ENCODE measurements at places on chromosomes 2 and 18. TPM values are rescaled to one million over a fixed set of nuclear protein-coding genes. Genes with fewer than 3 reads are reported as not detected.

GRCh38 chr2:178397002-178397605 lies 53.9 kb downstream of the PRKRA start:
- H3K4me3 ChIP-seq = no peak overlapping the region
- H3K27ac ChIP-seq = no peak overlapping the region
- no peak for DNase-seq
- H3K4me1 ChIP-seq = no peaks in the 10 kb centered on the region

- H3K36me3 ChIP-seq = no peaks in the 10 kb centered on the region
- no peaks in the 10 kb centered on the region for H3K27me3 ChIP-seq
- H3K27ac ChIP-seq = no peak overlapping the region
- H3K4me3 ChIP-seq = no peak overlapping the region
These were observed 1019.6 kb upstream of the PIK3C3 start for GRCh38 chr18:40935423-40935822.

DNA sequence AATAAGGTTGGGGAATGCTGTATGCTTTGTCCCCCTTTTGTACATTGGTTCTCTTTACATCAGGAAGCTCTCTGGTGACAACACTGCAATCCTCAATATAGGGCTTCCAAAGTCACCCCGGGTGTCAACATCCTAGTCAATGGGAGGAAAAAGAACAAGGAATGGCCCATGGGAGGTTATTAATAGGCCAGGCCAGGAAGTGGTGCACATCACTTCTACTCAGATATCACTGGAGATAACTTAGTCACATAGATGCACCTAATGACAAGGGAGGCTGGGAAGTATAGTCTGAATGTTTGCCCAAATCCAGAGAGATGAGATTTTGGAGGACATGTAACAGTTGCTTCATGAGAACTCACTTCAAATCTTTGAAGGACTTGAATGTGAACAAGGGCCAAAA lies 274.7 kb downstream of the DYSF start:
- DNase-seq = no peak
- no peaks in the 10 kb centered on the region for H3K4me1 ChIP-seq
- no peak overlapping the region for H3K27ac ChIP-seq
- H3K36me3 ChIP-seq = no peaks in the 10 kb centered on the region

- H3K27ac ChIP-seq = no peak overlapping the region
- no peaks in the 10 kb centered on the region for H3K36me3 ChIP-seq
- H3K4me1 ChIP-seq = peaks cover 9% of the 10 kb centered on the region
- DNase-seq = no peak
- H3K27me3 ChIP-seq = no peaks in the 10 kb centered on the region
These were observed 144.0 kb downstream of the EML6 start for GRCh38 chr2:54867457-54867856.

- no peaks in the 10 kb centered on the region for H3K4me1 ChIP-seq
- H3K4me3 ChIP-seq = no peak overlapping the region
- H3K36me3 ChIP-seq = no peaks in the 10 kb centered on the region
- H3K27me3 ChIP-seq = peaks cover 11% of the 10 kb centered on the region
- H3K27ac ChIP-seq = no peak overlapping the region
These were observed 150.5 kb downstream of the MYO5B start for GRCh38 chr18:50044402-50044801.

GRCh38 chr2:128410035-128410757 lies 91.5 kb upstream of the HS6ST1 start:
- DNase-seq = no peak
- H3K4me3 ChIP-seq = no peak overlapping the region
- H3K4me1 ChIP-seq = no peaks in the 10 kb centered on the region
- H3K27me3 ChIP-seq = no peaks in the 10 kb centered on the region

- peaks cover 4% of the 10 kb centered on the region for H3K27me3 ChIP-seq
- no peak overlapping the region for H3K4me3 ChIP-seq
- H3K27ac ChIP-seq = no peak overlapping the region
These were observed 84.7 kb downstream of the TNFRSF11A start for GRCh38 chr18:62409821-62410220.

- no peak overlapping the region for H3K27ac ChIP-seq
- no peak for DNase-seq
- peaks cover 26% of the 10 kb centered on the region for H3K4me1 ChIP-seq
These were observed 75.8 kb upstream of the WIPF1 start for GRCh38 chr2:174673440-174673839.

DNA sequence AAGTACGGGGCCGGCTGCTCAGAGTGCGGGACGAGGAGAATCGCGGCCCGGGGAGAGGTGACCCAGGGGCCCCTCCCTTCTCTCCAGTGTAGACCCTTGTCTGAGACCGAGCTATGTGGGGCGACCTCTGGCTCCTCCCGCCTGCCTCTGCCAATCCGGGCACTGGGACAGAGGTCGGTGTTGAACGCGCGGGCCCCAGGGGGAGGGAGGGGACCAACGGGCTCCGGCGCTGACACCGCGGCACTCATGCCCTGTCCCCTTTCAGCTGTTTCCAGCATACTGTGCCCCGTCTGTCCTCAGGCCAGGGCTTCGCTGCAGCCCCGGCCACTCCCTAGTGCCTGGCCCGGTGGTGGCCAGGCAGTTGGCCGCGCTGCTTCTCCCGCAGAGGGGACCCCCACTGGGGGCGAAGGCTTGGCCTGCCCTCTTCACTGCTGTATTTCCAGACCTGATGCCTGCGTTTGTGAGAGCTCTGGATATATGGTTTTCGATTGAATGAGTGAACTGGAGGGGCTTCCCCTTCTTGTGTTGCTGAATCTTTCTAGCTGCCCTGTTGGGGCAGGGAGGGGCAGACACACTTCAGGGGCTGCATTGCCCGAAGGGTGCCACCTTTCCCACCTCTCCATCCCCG lies 809 bp downstream of the DBI start:
- H3K4me1 ChIP-seq = peaks cover 36% of the 10 kb centered on the region
- H3K27ac ChIP-seq = peak overlapping the region; percentile 95
- H3K36me3 ChIP-seq = peaks cover 53% of the 10 kb centered on the region

DNA sequence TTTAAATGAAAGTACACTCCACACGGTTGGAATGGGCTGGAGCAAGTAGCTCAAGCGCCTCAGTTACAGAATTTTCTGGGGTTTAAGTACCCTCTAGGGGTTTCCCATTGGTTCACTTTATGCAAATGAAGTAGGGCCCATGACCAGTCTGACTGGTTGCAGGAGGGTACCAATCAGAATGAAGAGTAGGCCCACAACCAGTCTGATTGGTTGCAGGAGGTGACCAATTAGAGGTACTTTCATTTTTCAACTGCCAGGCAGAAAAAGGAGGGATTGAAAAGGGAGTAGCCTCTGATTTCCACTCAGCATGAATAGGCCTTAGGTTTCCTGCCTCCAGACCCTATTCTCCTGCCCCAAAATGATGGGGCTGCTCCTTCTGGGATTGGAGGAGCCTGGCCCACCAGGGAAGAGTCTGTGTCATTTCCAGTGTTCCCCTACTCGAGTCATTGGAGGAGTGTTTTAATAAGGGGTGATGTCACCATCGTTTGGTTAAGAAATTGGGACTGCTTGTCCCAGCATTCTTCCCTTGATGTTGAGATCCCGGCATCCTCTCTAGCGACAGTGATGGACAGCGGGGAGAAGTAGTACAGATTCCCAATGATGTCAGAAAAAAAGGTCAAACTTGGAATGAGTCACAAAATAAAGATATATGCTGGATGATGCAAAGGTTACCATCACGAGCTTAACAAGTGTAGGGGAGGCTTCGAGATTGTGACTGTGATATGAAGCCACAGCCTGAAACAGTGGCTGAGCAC lies 210.4 kb downstream of the SH3BP4 start:
- H3K4me1 ChIP-seq = no peaks in the 10 kb centered on the region
- no peak overlapping the region for H3K4me3 ChIP-seq
- peaks cover 21% of the 10 kb centered on the region for H3K27me3 ChIP-seq
- H3K27ac ChIP-seq = no peak overlapping the region
- DNase-seq = no peak
- H3K36me3 ChIP-seq = no peaks in the 10 kb centered on the region

PLGLB2 gene
- 0.96 TPM for total RNA-seq

CYRIA gene
- 2.5 TPM for total RNA-seq

MRO gene
- not detected for total RNA-seq

REG3G gene
- total RNA-seq = not detected

PARD3B gene
- total RNA-seq = 0.46 TPM

LRRFIP1 gene
- 234 TPM for total RNA-seq

All from activated CD4-positive, alpha-beta T cell treated with anti-CD3 and anti-CD28 coated beads for 36 hours (primary cell).